ENCODE measurements at places on chromosomes 3 and 15.

GRCh38 chr3:15783361-15783969 is 14.3 kb downstream of the ANKRD28 start:
- no peak for DNase-seq

DNA sequence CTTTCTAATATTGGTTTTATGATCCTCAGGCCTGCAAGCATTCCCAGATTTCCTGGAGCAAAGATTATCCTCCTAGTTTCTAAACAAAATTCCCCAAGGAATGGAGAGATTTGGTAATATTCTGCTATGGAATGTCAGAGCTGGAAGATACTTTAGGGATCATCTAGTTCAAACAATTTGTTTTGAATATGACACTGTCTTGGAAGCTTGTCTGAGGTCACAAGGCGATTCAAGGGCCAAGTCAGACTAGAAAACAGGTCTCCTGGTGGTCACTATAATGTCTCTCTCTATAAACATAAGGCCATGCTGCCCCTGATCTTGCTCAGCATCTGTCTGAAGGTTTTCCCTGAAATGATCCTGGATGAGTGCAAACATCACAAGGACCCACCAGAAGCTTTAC is 143.4 kb upstream of the BCL6 start:
- no peak for DNase-seq

GRCh38 chr15:67701669-67702068 is 123.6 kb upstream of the SKOR1 start:
- no peak for DNase-seq

DNA sequence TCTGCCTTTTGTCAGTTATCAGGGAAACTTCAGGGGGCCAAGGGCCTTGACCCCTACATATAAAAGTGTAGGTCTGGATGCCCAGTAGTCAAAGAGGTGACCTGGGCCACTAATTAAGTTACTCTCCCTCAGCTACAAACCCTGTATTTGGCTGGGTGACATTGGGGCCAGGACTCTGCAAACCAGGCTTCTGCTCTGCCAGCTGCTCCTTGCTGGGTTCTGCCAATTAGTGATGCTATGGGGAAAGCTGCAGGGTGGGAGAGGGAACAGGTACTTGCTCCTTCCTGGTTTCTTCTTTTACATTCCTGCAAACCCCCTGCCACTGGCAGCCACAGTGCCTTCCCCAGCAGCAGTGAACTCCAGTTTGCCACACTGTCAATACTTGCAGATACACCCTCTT is 179.2 kb downstream of the CADPS start:
- no peak for DNase-seq

GRCh38 chr15:80590761-80591355 is 104.3 kb upstream of the ABHD17C start:
- no peak for DNase-seq

GRCh38 chr3:135868801-135869200 is 96.7 kb upstream of the PPP2R3A start:
- no peak for DNase-seq

DNA sequence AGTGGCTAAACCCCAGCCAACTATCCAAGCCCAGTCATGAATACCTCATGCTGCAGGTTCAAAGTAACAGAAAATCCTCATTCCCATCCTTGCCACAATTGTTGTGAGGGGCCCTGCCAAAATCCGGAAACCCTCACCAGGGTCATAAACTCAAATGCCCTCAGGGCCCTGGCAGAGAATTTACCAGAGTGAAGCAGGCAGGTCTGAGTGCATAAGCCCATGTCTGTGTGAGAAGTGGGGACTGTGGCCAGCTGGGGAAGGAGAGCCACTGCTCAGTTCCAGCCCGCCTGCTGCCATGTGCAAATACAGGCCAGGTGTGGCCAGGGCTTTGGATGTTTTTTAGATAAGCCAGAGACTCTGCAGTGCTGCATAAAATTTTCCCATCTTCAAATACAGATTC is 7.0 kb downstream of the CEP152 start:
- no peak for DNase-seq

GRCh38 chr3:53215816-53216215 is 40.0 kb downstream of the TKT start:
- DNase-seq, result no peak

- DNase-seq, result no peak
Measured at GRCh38 chr3:186280737-186281136, 81.3 kb downstream of the DGKG start.

DNA sequence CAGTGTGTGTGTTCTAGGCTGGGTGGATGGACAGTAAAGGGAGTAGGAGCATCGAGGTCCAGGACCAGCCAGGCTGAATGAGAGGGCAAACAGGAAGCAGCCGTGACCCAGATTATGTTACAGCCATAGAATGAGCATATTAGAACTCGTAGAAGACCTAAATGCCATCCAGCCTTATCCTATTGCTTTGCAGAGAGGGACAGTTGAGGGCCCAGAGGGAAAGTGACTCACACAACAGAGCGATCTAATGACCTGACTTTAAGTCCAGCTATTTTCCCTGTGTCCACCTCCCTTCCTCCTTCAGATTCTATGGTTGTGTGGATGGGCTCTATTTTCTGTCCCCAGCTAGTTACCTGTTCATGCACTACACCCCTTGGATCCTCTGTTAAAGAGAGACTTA is 634.1 kb upstream of the TBL1XR1 start:
- no peak for DNase-seq

- DNase-seq, result no peak
Measured at GRCh38 chr3:57877116-57877515, 121.0 kb downstream of the SLMAP start.

DNA sequence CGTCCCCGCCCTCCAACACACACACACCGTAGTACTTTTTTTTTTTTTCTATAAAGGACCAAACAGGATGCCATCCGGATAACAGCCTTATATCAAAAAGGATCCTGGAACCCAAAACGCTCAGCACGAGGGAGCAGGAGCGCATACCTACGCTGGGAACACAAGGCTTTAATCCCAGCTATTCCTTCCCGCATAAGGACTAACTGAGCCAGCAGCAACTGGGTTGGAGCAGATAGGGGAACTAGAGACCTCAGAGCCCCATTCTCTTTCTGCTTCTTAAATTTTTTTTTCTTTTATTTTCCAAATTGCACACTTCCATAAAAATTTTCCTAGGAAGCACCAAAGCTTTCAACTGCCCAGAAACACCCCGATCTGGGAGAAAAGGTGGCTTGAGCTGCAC is 1.3 kb downstream of the TRANK1 start:
- no peak for DNase-seq

DNA sequence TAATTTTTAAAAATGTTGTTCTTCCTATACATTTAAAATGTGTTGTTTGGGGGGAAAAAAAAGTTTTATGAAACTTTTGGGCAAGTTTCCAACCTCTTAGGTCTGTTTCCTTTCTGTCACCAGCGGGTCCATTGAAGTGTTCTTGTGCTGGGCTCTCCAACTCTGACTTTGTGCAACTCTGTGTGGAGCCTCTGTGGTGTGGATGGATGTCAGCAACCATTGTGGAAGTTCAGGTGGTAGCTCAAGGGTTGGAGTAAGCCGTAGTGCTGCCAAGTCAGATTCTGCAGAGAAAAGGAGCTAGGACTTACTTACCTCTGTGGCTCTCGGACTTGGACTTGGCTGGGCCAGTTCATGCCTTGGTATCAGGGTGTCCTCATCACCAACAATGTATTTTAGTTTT is 22.4 kb downstream of the ARID3B start:
- DNase-seq, result no peak

GRCh38 chr3:46440531-46441294 is 24.0 kb downstream of the LTF start:
- DNase-seq, result no peak

Data from globus pallidus (tissue), 1 donor.